NT2/D1 (cell line): ENCODE measurements at places on chromosomes 1 and 21.

GRCh38 chr1:34973326-34973725, 11.8 kb downstream of the TMEM35B start:
- DNase-seq: no peak

DNA sequence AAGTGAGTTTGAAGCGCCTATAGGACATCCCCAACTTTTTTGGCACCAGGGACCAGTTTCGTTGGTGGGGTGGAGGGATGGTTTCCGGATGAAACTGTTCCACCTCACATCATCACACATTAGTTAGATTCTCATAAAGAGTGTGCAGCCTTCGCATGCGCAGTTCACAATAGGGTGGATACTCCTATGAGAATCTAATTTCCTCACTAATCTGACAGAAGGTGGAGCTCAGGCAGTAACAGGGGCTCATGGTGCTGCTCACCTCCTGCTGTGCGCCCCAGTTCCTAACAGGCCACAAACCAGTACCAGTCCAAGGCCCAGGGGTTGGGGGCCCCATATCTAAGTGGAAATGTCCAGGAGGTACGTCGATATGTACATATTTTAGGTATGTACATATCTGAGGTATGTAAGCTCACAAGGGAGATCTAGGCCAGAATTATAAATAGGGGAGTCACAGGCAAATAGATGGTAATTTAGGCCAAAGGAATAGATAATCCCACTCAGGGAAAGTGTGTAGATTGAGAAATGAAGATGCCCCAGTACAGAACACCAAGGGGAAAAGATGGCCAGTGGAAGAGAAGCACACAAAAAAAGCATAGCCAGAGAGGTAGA, 27.5 kb upstream of the RASAL2 start:
- no peak for DNase-seq

GRCh38 chr1:207064561-207064960, 11.5 kb downstream of the PFKFB2 start:
- DNase-seq: no peak

DNA sequence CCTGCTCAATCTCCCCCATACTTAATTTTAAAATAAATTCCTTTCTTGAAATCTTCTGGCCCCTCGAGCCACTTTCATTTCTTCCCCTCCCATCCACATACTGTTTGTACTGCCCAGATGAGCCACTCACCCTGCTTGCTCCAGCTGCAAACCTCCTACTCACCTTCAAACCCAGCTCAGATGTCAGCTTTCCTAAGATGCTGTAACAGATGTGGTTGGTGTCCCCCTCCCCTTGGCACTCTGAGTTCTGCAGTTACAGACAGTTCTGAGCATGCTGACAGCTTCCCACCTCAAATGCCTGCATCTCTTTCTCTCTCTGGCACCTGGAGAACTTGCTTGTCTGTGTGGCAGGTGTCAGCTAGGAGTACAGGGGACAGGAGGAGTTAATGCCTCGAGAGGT, 106.7 kb downstream of the PTPRU start:
- DNase-seq: no peak

- no peak for DNase-seq
Observed at GRCh38 chr1:21189906-21190500, 13.3 kb upstream of the EIF4G3 start.

- DNase-seq: peak; percentile 52
Observed at GRCh38 chr1:74771913-74772515, 39.1 kb downstream of the TYW3 start.

DNA sequence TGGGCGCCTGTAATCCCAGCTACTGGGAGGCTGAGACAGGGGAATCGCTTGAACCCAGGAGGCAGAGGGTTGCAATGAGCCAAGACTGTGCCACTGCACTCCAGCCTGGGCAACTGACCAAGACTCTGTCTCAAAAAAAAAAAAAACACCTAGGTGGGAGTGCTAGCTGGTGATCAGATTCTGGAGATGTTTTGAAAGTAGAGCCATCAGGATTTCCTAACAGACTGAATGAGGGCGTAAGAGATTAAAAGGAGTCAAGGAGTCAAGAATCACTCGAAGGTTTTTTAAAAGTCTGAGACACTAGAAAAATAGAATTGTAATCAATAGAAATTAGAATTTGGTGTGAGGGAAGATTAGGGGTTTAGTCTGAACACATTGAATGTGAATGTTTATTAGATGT, 73.8 kb downstream of the HSF2BP start:
- DNase-seq: no peak

DNA sequence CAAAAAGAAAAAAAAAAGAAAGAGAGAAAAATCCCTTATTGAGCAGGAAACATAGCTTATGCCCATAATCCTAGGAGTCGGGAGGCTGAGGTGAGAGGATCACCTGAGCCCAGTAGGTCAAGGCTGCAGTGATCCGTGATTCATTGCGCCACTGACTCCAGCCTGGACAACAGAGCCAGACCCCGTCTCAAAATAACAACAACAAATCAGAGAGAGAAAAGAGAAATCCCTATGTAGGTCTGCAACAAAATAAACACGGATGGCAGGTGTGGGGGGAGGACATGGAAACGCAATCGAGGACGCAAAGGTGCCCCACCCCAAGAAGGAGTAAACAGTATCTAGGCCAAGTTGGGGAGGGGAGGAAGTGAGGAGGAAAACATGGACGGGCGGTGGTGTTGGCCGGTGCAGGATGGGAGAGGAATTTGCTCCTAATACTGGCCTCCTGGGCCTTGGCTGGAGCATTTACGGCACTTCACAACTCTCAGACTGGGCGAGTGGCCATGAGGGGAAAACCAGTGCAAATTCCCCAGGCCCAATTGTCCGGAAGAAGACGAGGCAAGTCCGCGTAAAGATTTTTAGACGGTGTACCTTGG, 609 bp upstream of the CHTOP start:
- DNase-seq: no peak

GRCh38 chr21:46500224-46500861, 41.7 kb downstream of the DIP2A start:
- DNase-seq: no peak
